Activated CD4-positive, alpha-beta T cell treated with anti-CD3 and anti-CD28 coated beads for 24 hours (primary cell): ENCODE measurements at places on chromosomes 12 and 14.
A peak's percentile ranks its signal among the peaks of the same experiment; 100 is the strongest.

GRCh38 chr12:93019975-93020630 lies 91.0 kb upstream of the EEA1 start:
- DNase-seq, result no peak

DNA sequence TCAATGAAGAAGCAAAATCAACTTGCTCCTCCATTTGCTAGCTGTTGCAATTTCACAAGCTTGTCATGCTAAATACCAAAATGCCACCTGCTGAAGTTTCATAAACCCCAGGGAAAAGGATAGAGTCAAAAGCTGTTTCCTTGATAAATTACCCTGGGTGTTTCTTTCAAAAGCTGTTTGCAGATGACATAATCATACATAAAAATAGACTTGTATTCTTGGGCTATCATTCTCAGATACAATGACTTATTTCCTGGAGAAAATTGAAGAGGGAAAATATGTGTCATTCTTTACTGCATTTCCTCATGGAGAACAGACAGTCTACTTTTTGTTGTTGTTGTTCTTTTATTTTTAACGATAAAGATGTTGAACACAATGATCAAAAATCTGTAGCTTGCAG lies 119.2 kb downstream of the GALC start:
- no peak for DNase-seq

DNA sequence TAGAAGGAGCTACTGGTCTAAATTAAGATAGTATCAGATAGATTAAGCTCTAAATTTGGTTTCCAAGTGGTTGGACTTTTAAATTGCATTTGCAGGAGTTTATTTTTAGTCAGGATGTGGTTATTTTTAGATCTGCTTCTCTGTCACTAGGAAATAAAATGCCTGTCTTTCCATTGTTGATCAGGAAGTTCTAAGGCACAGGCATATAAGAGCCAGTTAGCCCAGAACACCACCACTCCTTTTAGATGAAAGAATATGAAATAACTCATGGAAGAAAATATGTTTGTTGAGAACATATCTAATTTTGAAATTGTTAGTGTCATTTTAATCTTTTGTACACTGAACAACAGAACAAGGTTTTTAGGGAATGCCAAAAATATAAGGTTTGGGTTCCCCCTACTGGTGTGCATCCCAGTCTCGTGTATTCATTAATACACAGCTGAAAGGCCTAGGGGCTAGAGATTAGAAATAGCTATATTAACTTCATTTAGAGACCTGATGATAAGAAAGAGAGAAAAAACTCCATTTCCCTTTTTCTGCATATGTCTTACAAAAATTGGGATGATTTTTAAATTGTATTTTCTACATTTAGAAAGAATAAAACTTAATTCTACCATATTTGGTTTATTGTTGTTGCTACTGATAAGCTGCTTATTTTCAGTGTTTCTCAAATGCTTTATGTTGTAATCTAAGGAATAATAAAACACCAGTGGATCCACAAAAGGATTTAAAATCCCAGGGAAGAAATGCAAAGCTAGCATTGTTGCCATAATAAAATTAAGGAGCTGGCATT lies 67.2 kb downstream of the RIC8B start:
- DNase-seq, result no peak

GRCh38 chr12:43453761-43454160 lies 98.2 kb downstream of the ADAMTS20 start:
- no peak for DNase-seq

GRCh38 chr14:33450416-33450815 lies 500.5 kb downstream of the EGLN3 start:
- DNase-seq, result no peak

DNA sequence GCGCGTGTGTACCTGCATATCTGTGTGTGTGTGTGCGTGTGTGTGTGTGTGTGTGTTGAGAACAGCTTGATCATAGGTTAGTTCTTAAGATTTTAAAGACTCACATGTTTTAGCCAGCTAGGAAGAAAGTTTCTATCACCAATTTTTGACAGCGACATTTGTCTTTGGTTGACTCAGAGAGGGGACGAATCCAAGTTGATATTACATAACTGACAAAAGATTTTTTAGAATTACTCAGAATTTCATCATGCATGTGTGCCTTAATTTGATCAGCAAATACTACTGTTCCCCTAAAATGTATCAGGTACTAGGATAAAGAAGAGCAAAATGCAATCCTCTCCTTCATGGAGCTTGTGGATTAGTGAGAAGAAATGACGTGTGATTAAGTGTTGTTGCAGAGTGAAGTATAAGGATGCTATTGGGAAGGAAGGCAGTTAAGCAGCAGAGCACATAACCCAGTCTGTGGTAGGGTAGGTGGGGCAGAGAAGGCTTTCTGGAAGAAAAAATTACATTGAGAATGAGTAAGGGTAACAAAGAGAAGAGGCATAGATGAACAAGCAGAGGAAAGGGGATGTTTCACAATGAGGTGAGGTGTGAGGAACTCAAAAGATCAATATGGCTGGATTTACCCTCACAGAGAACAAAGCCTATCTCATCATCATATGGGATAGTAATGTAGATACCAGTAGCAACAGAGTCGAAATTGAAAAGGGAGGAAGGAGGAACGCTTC lies 77.5 kb downstream of the ELK3 start:
- DNase-seq, result no peak

DNA sequence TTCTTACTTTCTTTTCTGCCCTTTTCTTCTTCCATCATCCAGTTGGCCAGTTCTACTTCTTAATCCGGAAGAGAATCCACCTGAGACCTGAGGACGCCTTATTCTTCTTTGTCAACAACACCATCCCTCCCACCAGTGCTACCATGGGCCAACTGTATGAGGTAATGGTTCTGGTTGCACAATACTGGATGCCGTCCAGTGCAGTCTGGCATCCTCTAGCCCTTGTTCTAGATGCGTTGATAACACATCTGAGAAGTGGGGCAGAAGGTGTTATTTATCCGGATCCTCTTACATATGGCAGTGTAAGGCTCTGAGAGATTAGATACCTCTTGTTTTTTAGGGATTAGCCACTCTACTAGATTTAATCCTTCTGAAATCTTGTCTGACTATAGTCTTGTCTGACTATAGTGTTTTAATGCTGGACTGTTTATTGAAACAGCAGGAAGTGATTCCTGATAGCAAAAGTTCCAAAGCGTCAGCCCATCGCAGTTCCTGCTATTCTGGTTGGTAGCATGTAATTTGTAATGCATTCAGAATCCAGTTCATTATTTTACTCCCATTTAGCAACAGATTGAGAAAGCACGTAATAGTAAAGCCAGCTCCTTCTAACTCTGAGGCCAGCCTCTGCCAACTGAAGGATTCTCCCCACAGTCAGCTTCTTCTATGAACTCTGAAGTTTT lies 7.9 kb downstream of the GABARAPL1 start:
- DNase-seq, result no peak

DNA sequence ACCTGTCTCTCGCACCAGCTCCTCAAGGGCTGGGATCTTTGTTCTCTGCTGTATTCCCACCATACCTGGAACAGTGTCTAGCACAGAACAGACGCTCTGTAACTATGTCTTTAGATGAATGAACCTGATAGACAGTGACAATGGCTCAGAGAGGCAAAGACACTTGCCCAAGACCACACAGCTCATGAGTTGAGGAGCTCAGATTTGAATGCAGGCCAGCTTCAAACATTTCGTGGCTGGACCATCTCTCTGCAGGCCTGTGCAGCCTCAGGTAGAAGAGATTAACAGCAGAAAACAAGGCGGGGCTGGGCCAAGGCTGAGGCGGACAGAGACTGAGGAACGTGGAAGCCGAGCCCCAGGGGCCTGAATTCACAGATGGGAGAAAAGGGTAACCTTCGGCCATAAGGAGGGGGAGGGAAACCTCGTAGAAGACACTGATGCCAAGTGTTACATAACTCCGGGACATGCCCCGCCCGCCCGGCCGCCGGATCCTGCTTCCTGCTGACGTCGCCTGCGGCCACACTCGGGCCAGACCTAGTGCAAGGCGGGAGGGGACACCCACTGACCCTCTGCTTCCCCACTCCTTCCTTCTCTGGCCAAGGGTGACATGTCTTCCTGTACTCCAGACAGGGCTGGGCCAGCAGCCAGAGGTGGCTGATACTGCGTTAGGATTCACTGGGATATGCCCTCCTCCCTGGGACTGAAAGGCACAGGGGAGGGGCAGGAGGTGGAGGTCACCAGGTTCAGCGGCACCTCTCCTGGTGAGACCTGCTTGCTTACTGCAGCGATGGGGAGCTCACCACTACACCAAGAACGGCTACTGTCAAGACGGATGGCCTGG lies 86.8 kb downstream of the RFLNA start:
- no peak for DNase-seq

DNA sequence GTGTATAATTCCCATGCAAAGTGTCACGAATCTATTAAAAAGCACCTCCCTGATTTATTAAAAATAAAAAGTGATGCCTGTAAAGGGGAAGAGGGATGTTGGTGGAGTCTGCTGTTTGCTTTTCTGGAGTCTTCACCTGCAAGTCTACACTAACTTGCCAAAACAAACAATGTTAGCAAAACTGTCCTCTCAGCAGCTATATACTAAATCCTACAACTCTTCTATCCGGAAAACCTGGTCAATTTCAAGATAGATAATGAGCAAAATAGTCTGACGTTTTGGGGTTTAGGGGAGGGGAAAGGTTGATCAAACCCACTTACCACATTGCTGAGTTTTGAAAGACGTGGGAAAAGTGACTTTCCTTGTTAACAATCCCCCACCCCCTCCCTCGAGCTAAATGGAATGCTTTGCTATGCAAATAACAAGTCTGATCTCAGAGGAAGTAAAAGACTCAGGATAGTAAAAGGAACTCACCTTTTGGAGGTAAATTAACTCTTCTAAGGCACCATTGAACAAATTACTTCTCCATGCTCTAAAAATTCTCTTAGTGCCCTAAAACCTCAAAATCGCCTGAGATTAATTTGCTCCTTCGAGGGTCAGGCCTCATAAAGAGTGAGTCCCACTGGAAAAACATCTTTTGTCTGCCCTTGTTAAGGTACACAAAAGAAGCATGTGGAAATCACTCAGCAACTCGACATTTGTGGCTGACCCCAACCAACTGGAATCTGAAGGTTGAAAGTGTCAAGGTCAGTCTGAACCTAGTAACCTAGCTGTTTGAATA lies 13.5 kb downstream of the BMP4 start:
- no peak for DNase-seq

GRCh38 chr12:56626701-56627100 lies 3.4 kb downstream of the BAZ2A start:
- DNase-seq, result no peak

DNA sequence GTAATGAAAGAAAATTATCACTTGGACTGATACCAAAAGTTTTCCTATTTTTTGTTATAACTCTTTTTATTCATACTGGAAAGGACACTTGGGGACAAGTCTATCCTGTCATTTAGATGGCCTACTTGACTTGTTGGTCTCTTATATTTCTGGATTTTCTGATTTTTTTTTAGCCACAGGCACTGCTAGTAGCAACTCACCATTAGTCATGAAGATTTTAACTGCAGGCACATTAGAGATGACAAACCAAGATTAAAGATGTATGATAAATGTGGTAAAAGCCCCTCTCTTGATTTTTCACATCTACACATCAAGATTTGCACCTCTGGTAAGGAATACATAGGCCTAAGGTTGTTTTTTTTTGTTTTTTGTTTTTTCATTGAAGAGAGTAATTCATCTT lies 217.0 kb downstream of the SLC25A21 start:
- DNase-seq, result no peak

DNA sequence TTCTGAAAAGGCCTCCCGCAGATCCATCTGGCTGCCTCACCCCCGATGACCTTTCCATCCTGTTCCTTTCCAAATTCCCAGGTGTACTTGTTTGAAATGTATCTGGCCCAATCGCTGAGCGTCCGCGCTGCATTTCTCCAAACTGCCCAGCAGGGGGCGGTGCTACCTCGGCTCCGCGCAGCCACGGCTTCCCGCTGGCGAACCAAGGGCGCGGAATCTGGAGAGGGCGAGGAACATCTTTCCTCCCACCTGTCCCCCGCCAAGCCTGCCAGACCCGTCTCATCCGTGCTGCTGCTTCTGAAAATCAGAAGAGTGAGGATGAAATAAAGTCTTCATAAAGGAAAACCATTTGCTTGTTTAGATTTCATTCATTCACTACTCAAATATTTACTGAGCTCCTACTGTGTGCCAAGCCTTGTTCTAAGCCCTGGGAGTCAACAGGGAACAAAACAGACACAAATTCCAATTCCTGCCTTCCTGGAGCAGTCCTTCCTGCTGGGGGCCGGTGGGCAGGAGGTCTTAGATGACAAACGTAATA lies 16.8 kb upstream of the MYL2 start:
- DNase-seq, result peak; percentile 42

GRCh38 chr14:58777541-58777979 lies 139.8 kb downstream of the DACT1 start:
- DNase-seq, result no peak

- no peak for DNase-seq
These were observed 33.5 kb downstream of the UNC79 start for GRCh38 chr14:93464271-93464670.

DNA sequence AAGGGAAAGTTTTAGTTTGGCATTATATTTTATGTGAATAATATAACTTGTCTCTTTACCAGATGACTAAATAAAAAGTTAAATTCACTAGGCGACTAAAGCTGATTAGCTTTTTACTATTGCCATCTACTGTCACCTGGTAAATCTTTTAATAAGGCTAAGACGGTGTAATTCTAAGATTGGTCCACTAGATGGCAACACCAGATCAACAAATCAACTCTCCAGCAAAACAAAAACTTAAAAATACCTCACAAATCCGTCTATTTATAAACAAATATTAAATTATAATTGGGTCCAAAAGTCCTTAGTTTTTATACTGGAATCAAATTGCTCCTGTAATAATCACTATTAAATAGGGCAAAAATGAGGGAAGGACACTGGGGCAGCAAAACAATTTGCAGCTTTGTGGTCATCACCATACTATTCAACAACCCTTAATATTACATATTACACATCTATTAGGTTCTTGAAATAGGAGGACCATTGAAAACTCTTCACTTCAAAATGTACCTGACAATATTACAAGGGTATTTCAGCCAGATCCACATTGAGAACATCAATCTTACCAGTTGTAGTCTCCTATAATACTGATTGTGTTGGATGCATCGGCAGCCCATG lies 47.9 kb downstream of the GALC start:
- no peak for DNase-seq

GRCh38 chr12:101931498-101932326 lies 54.3 kb downstream of the DRAM1 start:
- DNase-seq, result no peak

GRCh38 chr12:15709551-15709950 lies 79.6 kb downstream of the EPS8 start:
- no peak for DNase-seq

- DNase-seq, result no peak
These were observed 5.5 kb downstream of the TBK1 start for GRCh38 chr12:64457466-64457865.

DNA sequence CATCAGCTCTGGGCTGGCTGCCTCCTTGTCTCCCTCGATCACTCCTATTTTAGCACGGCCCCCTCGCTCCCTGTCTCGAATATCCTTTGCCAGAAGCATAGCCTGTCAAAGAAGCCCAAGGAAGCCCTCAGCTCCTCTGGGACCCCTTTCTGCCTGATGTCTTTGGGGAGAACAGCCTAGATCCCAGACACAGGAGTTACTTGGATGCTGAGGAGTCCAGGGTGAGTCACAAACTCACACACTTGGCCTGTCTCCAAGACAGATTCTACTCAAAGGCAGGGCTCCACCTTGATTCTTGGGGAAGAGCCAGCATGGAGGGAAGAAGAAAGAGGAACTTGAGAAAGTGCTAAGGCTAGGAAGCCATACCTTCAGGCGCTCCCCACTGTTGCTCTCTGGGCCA lies 8.1 kb downstream of the AVIL start:
- no peak for DNase-seq
